ENCODE measurements at places on chromosomes 5 and 9.

- no peak for DNase-seq
Observed at GRCh38 chr9:89807682-89808075, 202.9 kb downstream of the GADD45G start.

DNA sequence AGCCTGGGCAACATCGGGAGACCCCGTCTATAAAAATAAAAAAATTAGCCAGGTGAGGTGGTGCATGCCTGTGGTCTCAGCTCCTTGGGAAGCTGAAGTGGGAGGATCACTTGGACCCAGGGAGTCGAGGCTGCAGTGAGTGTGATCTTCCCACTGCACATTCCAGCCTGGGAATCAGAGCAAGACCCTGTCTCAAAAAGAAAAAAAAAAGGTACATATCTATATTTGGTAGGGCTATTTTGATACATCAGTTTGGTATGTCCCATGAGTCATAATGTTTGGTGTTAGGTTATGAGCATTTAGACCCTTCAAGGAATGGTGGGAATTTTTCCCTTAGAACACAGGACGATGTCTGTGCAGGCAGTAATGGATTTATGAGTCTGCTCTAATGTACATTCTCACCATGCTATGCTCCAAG is 55.3 kb upstream of the POU4F3 start:
- no peak for DNase-seq

- peak; percentile 39 for DNase-seq
Observed at GRCh38 chr9:35910613-35911359, 1.5 kb downstream of the SPAAR start.

DNA sequence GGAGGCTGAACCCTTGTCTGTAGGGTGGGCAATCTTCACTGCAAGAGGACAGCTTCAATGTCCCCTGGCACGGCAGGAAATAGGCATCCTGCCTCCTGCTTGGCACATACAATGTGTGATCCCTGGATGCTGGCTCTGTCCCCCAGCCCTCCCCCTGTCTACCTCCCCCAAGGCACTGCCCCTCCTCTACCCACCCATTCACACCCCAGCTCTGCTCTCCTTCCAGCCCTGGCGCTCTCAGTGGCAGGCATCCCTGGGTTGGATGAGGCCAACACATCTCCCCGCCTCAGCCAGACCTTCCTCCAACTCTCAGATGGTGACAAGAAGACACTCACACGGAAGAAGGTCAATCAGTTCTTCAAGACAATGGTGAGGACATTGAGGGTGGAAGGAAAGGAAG is 24.1 kb upstream of the FOXI1 start:
- DNase-seq: no peak

GRCh38 chr9:111924281-111924680 is 27.7 kb downstream of the UGCG start:
- no peak for DNase-seq

DNA sequence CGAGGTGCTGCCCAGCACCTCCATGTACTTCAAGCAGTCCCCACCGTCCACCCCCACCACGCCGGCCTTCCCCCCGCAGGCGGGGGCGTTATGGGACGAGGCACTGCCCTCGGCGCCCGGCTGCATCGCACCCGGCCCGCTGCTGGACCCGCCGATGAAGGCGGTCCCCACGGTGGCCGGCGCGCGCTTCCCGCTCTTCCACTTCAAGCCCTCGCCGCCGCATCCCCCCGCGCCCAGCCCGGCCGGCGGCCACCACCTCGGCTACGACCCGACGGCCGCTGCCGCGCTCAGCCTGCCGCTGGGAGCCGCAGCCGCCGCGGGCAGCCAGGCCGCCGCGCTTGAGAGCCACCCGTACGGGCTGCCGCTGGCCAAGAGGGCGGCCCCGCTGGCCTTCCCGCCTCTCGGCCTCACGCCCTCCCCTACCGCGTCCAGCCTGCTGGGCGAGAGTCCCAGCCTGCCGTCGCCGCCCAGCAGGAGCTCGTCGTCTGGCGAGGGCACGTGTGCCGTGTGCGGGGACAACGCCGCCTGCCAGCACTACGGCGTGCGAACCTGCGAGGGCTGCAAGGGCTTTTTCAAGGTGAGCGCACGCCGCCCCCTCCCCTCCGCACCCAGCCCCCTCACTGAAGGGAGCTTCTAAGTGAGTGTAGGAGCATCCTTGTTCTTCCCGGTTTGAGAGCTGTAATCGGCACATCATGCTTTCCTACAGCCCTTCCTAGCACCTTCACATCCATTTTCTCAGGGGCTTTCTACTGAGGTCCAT is 6.9 kb downstream of the NR4A3 start:
- DNase-seq: no peak

GRCh38 chr9:19231126-19231903 is 822 bp downstream of the DENND4C start:
- peak; percentile 58 for DNase-seq

GRCh38 chr5:171629221-171629620 is 156.4 kb upstream of the SMIM23 start:
- no peak for DNase-seq

DNA sequence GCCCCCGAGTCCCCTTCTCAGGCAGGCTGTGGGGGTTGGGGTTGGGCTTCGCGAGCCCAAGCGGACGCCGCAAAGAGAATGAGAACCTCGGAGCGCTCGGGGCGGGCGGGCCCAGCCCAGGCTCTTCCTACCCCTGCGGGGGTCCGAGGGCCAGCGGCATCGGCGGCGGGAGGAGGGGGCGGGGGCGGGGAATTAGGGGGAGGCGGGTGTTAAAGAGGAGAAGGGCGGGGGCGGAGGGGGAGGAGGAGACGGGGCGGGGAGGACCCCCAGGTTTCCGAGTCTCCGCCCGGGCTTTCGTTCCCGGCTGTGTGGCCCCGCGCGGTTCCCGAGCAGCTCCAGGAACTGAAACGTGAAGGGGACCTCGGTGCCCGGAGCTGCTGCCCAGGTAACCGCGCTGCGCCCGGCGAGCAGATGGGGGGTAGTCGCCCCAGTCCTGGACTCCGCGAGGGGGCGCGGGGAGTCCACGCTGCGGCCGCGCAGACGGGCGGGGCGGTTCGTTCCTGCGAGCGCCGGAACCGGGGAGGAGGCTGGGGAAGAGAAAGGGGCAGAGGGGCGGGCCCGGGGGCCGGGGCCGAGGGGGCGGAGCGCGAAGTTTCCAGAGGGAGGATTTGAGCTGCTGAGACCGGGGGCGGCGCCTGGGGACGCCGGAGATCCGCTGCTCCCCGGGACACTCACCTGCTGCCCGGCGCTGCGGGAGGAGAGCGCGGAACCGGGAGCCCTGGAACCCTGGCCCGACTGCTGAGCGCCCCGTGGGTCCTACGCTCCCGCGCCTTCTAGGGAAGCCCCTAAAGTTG is 38.4 kb upstream of the PLEKHG4B start:
- DNase-seq: no peak

- peak; percentile 49 for DNase-seq
Observed at GRCh38 chr9:132673355-132673754, 3.1 kb downstream of the GTF3C4 start.

- peak; percentile 79 for DNase-seq
Observed at GRCh38 chr9:83934569-83935275, 13.5 kb upstream of the KIF27 start.

DNA sequence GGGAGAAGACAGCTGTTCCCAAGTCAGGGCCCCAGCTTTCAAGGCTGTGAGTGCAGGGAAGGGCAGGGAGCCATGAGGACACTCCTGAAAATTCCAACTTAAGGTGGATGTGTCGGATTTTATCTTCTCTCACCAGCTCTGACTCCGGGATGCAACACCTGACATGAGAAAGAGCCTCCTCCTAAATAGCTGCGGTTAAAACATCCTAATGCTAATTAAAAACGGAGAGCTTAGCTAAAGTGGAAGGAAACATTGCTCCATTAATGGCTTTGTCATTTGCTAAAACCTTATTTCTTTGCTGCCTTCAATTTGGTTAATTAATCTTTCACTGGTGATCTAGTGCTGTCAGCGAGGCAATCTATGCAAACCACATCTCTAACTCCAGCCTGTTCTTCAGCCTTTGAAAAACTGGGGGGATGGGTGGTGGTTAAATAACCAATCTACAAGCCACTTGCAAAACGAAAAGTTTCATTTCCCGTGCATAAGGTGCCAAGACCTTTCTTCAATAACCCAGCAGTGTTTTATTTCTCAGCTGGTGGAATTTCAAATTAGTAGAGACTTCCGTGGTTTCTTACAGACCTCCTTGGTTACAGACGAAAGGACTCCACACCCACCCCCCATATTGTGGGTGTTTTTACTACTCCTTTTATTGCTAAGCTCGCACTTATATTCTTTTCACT is 379.6 kb downstream of the MLLT3 start:
- peak; percentile 23 for DNase-seq

DNA sequence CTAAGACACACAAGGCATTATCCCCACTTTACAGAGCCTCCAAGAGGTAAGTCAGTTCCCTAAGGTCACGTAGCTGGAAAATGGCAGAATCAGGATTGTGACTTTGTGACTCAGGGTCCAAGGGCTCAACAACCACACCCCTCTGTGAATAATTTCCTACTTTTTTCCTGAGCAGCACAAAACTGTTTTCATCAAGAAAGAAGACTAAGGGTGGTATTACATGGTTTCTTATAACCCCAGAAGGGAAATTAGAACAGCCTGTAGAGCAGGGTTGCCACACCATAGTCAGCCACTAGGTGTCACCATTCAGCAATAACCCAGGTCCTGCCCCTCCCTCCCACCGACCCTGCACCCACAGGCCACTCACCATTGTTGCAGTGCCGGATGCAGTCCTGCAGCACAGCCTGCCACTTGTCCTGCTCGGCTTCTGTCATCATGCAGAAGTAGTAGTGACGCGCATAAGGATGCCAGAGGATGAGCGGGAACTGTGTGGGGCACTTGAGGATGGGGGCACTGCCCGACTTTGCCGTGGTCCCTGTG is 72.1 kb downstream of the LRSAM1 start:
- DNase-seq: peak; percentile 67

DNA sequence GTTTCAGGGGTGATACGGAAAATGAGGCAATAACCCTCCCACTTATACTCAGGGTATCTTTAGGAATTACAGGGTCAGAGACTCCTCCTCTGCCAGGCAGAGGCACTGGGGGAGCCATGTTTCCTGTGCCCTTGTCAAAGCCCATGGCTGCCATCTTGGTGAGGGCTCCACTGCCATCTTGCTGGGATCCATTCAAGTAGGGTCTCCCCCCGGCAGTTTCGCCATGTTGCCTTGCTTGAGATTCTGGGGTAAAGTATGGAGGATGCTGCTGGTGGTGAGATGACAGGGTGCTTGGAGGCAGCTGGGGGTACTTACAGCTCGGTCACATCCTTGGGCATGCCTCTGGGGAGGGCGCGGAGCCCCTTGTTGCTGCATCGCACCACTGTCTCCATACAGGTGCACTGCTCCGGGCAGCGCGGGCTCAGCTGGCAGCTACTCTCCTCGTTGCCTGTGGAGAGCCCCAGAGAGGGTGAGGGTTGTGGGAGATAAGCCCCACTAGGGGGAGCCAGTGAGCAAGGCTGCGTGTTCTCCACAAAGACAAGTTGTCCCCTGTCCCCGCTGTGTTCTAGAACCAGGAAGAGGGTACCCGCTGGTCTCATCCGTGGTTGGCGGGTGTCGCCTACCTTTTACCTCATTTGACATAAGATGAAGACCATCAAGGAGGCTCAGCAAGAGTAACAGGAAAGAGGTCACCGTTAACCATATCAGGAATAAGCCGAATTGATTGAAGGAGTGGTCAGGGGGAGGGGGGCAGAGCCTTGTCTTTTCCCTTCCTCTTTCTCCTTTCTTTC is 169.0 kb upstream of the PANK3 start:
- peak; percentile 70 for DNase-seq

DNA sequence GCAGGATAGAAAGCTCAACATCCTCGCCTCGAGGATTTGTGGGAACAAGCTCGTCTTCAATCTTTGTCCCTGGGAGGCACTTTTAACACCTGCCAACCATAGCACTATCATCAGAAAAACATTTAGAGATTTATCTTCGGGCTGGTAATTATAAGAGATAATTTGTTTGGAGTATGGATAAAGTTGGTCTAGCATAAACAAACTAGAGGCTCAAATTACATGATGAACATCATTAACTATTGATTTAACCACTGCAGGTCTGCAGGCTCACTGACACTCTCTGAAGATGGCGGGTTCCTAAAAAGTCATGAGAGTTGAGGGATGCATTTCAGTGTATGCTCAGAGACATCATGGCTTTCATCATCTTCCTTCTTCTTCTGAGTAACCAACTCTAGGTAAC is 25.8 kb upstream of the PCA3 start:
- DNase-seq: no peak

DNA sequence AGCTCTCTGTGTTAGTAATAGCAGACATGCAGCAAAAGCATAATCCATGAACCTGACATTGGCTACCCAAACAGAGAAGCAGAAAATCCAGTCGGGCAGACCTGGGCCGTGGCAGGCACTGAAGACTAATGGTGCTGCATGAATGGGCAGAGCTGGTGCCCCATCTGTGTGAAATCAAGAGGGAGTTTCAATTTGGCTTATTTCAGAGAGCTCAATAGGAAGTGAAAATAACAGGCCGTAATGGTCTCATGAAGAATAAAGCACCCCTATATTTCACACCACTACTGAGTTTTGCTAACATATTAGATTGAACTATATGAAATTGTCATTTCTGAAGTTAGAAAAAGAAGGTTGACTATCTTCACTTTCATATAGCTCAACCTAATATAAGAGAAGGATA is 149.7 kb downstream of the ENC1 start:
- DNase-seq: no peak

DNA sequence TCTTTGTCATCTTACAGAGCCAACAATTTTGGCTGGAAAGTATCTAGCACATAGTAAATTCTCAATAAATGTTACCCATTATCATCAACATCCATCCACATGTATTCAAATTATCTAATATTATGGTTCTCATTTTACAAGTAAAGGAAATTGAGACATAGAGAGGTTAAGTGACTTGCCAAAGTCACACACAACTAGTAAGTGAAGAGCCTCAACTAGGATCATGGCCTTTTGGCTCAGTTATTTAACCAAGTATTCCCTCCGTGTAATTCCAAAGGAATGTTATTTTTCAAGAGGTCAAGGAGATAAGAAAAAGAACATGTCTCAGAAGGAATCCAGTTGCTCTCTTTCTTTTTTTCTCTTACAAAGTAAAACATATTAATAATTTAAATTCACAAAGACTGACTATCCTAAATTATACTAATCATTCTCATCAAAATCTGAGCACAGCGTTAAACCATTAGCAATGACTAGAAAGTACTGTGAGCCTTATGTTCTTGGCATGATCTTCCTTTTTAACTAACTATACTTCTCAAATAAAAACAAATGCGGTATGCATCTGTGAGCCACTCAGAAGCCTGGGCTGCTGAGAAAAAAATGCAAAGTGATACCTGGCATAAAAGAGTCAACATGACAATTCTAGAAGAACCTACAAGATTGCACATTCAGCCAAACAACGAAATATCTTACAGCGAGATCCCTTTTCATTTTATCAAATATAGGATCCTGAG is 350.9 kb downstream of the GLIS3 start:
- no peak for DNase-seq
